Nephron progenitor cell (in vitro differentiated cells): ENCODE measurements at places on chromosomes 1 and 21.

DNA sequence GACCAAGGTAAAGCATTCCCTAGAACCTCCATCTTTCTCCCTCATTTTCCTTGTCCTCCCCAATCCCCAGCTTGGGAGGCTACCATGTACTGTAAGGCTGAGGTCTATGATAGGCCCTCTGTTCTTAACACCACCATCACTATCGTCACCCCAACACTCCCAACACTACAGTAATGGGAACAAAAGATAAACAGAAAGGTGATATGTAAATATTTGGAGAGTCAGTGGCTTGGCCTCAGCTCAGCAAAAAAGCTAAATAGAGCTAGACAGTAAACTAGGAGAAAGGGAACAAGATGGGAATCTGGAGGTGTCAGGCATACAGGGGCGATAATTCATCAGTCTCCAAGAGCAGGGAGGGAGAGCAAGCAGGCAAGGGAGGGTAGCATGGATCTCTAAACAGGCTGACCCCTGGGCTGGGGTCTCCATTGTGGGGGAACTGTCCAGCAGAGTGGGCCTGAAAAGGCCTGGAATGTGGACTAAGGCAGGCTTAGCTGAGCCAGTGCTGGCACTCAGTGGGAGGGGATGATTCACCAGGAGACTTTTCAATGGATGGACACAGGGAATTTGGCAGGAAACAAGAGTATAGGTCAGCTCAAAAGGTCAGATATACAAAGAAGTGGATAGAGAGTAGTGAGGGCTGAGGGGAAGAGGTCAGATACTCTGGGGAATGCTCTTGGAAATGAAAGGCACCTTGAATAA, 6.7 kb downstream of the WNT2B start:
- DNase-seq, result peak; percentile 58

GRCh38 chr21:34201001-34201400, 127.6 kb downstream of the MRPS6 start:
- DNase-seq, result no peak

DNA sequence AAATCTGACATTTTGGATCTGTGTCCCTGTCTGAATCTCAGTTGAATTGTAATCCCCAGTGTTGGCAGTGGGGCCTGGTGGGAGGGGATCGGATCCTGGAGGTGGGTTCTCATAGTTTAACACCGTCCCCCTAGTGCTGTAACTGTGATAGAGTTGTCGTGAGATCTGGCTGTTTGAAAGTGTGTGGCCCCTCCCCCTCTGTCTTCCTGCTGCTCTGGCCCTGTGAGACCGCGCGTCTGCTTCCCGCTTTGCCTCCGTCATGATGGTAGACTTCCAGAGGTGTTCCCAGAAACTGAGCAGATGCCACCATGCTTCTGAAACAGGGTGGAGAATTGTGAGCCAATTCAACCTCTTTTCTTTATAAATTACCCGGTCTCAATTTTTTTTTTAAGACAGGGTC, 25.0 kb downstream of the AGPAT3 start:
- no peak for DNase-seq

DNA sequence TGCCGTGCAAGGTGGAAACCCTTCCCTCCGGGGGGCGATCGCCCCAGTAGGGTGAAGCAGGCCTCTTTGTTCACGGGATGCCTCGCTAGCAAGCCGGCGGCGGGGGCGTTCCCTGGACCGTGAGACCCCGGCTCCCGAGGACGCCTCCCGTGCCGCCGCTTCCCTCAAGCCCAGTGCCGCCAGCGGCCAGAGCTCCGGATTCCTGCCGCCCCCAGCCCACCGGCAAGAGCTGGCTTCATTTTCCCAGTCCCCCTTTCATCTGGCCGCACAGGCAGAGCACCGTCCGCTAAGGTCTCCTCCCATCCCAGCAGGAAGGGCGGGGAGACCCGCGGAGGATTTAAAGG, 16.3 kb downstream of the IER5 start:
- DNase-seq, result peak; percentile 74

DNA sequence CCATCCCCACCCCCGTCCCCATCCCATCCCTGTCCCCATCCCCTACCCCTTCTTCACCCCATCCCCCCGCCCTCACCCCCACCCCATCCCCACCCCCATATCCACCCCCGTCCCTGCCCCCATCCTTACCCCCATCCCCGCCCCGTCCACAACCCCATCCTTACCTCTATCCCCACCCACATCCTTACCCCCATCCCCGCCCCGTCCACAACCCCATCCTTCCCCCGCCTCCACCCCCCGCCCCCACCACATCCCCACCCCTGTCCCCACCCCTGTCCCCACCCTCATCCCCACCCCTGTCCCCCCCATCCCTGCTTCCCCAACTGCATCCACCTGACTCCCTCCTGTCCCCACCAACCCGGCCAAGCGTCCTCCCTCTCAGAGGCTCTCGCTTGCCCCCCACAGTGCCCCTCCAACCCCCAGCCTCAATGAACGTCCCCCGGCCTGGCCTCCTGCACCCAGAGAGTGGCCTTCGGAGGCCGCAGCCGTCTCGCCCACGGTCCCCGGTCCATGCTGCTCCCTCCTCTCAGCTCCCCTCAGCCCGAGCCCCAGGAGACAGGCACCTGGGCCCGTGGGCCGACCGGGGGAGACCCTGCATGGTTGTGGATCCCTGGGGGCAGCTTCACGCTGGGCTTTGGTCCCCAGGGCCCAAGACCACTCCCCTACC, 25.5 kb upstream of the C1orf159 start:
- no peak for DNase-seq

DNA sequence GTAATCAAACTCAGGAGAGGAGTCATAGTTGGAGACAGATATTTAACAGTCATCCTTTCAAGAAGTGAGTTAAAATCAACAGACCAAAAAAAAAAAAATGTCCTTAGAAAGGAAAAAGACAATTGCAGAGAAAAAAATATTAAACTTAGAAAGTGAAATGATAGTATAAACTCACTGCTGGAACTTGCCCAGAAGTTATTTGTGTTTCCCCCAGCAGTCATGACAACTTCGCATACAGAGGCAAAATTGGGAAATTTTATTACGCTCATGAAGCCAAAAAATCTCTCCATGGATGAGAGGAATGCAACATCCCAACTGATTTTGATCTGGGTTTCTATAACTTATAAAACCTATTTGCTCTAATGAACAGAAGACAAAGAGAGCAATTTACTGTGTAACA, 198.2 kb downstream of the LRRC7 start:
- DNase-seq, result no peak
